Esophagus mucosa (tissue), 1 donor: ENCODE measurements at places on chromosomes 4 and X. TPM values are rescaled to one million over a fixed set of nuclear protein-coding genes. Genes with fewer than 3 reads are reported as not detected.

PPARGC1A gene
- 0.60 TPM for total RNA-seq

NPNT gene
- total RNA-seq = 17.5 TPM

GABRQ gene
- total RNA-seq = 0.72 TPM

CCSER1 gene
- total RNA-seq = 1.2 TPM

PPP2R2C gene
- 65.7 TPM for total RNA-seq

CXCL1 gene
- 22.9 TPM for total RNA-seq

PPBP gene
- 1.0 TPM for total RNA-seq

RHOXF1 gene
- total RNA-seq = not detected

ADH1B gene
- 14.2 TPM for total RNA-seq
